ENCODE measurements at places on chromosomes 13 and 19. TPM values are rescaled to one million over a fixed set of nuclear protein-coding genes. Genes with fewer than 3 reads are reported as not detected.

DNA sequence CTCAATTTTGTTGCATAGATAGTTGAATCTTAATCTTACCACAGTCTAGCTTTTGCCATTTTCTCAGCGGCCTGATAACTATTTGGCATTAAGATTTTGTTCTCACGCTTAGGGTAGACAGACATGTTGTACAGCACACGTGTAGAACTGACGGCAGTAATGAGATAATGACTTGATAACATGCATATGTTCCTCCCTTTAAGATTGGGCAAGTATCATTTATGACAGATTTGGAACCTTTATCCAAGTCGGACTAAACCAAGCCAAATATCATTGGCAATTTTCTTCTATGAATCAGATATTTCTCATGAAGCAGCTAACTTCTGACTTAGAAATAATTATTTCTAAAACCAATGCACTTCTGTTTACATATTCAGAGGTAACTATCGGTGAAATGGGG, 205.5 kb downstream of the NDFIP2 start:
- H3K27ac ChIP-seq: no peak overlapping the region
- DNase-seq: no peak
- H3K4me1 ChIP-seq: no peaks in the 10 kb centered on the region

KLHL1 gene
- total RNA-seq: not detected

LNX2 gene
- total RNA-seq: 35.3 TPM

DENND1C gene
- total RNA-seq: 8.7 TPM

DNA sequence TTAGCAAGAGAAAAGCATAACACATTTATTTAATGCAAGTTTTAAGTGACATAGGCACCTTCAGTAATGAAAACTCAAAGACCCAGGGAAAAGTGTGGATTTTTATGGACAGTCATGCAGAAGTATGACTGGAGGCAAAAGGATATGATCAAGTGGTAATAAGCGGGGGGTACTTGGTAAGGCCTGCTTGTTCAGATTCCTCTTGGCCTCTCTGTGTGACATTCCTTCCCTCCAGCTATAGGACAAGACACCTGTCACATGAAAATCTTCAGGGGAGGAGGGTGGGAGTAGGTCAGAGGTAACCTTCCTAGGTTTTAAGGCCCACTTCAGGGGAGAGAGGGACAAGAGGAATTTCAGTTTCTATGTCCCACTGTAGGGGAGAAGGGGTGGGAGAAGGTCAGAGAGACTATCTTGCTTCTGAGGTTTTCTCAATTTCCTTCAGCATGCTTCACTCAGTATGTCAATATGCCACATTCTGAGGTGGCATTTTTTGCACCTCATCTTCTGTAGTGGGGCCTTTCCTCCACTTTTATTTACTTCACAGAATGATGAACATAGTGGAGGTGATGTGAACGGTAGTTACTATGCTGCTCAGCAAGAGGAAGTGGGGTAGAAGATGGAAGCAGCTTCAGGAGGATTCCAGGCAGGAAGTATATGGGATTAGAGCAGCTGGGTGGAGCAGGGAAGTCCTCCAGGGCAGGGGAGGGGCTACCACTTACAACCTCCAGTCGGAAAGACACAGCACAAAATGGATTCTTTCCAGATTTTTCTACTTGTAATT, 73.2 kb upstream of the RFC3 start:
- DNase-seq: peak; percentile 70
- H3K4me1 ChIP-seq: peaks cover 18% of the 10 kb centered on the region
- H3K36me3 ChIP-seq: no peaks in the 10 kb centered on the region
- no peak overlapping the region for H3K4me3 ChIP-seq
- peak overlapping the region; percentile 61 for H3K27ac ChIP-seq

FOXO1 gene
- 29.4 TPM for total RNA-seq

AKT2 gene
- 103 TPM for total RNA-seq

GRCh38 chr13:101640788-101641400, 188.4 kb downstream of the ITGBL1 start:
- no peak for DNase-seq
- no peak overlapping the region for H3K27ac ChIP-seq
- no peaks in the 10 kb centered on the region for H3K4me1 ChIP-seq
- no peaks in the 10 kb centered on the region for H3K36me3 ChIP-seq
- no peak overlapping the region for H3K4me3 ChIP-seq
- no peaks in the 10 kb centered on the region for H3K27me3 ChIP-seq

GRCh38 chr19:11987405-11988281, 22.8 kb downstream of the ZNF763 start:
- H3K4me1 ChIP-seq: no peaks in the 10 kb centered on the region
- DNase-seq: peak; percentile 98
- H3K36me3 ChIP-seq: no peaks in the 10 kb centered on the region
- peak overlapping the region; percentile 86 for H3K27ac ChIP-seq
- H3K27me3 ChIP-seq: no peaks in the 10 kb centered on the region
- H3K4me3 ChIP-seq: peak overlapping the region; percentile 97

- no peak overlapping the region for H3K4me3 ChIP-seq
- DNase-seq: no peak
Measured at GRCh38 chr13:73169971-73170370, 111.2 kb downstream of the KLF5 start.

DNA sequence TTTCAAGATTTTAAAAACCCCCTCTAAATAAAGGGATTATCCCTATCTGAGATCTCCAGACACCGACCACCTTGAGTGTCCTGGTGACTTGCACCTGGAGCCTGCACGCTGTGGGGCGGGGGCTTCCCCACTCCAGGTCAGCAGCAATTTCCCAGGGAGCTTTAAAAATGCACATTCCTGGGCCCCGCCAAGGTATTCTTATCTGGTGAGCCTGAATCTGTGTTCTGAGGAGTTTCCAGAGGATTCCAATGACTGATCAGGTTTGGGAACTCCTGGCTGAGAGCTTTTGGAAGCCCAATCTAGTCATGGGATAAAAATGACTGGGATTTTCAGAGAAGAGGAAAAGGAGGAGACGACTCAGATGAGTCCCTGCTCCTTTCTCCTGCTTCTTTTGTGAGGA, 66.1 kb downstream of the FGF9 start:
- no peak overlapping the region for H3K4me3 ChIP-seq
- no peaks in the 10 kb centered on the region for H3K36me3 ChIP-seq
- DNase-seq: no peak
- H3K27me3 ChIP-seq: no peaks in the 10 kb centered on the region
- peaks cover 2% of the 10 kb centered on the region for H3K4me1 ChIP-seq

- no peak overlapping the region for H3K4me3 ChIP-seq
- H3K4me1 ChIP-seq: no peaks in the 10 kb centered on the region
- no peak for DNase-seq
- H3K36me3 ChIP-seq: no peaks in the 10 kb centered on the region
- H3K27me3 ChIP-seq: no peaks in the 10 kb centered on the region
- H3K27ac ChIP-seq: no peak overlapping the region
Measured at GRCh38 chr13:75050419-75051046, 431.4 kb downstream of the TBC1D4 start.

GRCh38 chr19:16836115-16837034, 7.2 kb downstream of the SIN3B start:
- H3K36me3 ChIP-seq: peaks cover 63% of the 10 kb centered on the region
- no peak overlapping the region for H3K4me3 ChIP-seq
- H3K27me3 ChIP-seq: no peaks in the 10 kb centered on the region
- H3K27ac ChIP-seq: no peak overlapping the region
- no peak for DNase-seq
- no peaks in the 10 kb centered on the region for H3K4me1 ChIP-seq
